ENCODE measurements at places on chromosomes 6 and 20. TPM values are rescaled to one million over a fixed set of nuclear protein-coding genes. Genes with fewer than 3 reads are reported as not detected.

The ITPR3 gene
- total RNA-seq = 9.6 TPM

The ID4 gene
- total RNA-seq = 9.0 TPM

The E2F3 gene
- 10.0 TPM for total RNA-seq

The MLIP gene
- total RNA-seq = 234 TPM

The SLC17A3 gene
- not detected for total RNA-seq

The KCNK15 gene
- 2.6 TPM for total RNA-seq

The BPIFA1 gene
- not detected for total RNA-seq

The TRERF1 gene
- 2.6 TPM for total RNA-seq

The AIF1 gene
- 17.0 TPM for total RNA-seq

The HLA-DMA gene
- 20.5 TPM for total RNA-seq

The TMEM217 gene
- total RNA-seq = 0.62 TPM

The MOG gene
- total RNA-seq = 1.7 TPM

The RGS17 gene
- 0.37 TPM for total RNA-seq

The AGER gene
- 2.4 TPM for total RNA-seq

The CTCFL gene
- not detected for total RNA-seq

The CD93 gene
- 102 TPM for total RNA-seq

The ZC2HC1B gene
- not detected for total RNA-seq

The GHRH gene
- total RNA-seq = 4.2 TPM

The COL21A1 gene
- total RNA-seq = 12.5 TPM

The LIN28B gene
- not detected for total RNA-seq

The CGA gene
- total RNA-seq = 5.6 TPM

The ELOVL2 gene
- 1.2 TPM for total RNA-seq

The PPP1R3D gene
- total RNA-seq = 6.0 TPM

The MDFI gene
- 9.2 TPM for total RNA-seq

The ZDHHC14 gene
- 12.1 TPM for total RNA-seq

The IP6K3 gene
- total RNA-seq = 23.8 TPM

The BPIFB4 gene
- total RNA-seq = not detected

The TMEM170B gene
- 5.7 TPM for total RNA-seq

The SMLR1 gene
- not detected for total RNA-seq

The EEF1A2 gene
- 679 TPM for total RNA-seq

The ZNF165 gene
- total RNA-seq = 0.44 TPM

The IPCEF1 gene
- 0.99 TPM for total RNA-seq

The TNFRSF6B gene
- total RNA-seq = 10.1 TPM

The NRN1 gene
- total RNA-seq = 12.8 TPM

The SIRPB1 gene
- 1.7 TPM for total RNA-seq

The GLP1R gene
- 4.3 TPM for total RNA-seq
